ENCODE measurements at places on chromosomes 11 and 22.

GRCh38 chr11:102946237-102946636 is 9.3 kb downstream of the MMP13 start:
- DNase-seq = no peak

GRCh38 chr11:125542709-125543108 is 26.6 kb upstream of the EI24 start:
- DNase-seq = no peak

DNA sequence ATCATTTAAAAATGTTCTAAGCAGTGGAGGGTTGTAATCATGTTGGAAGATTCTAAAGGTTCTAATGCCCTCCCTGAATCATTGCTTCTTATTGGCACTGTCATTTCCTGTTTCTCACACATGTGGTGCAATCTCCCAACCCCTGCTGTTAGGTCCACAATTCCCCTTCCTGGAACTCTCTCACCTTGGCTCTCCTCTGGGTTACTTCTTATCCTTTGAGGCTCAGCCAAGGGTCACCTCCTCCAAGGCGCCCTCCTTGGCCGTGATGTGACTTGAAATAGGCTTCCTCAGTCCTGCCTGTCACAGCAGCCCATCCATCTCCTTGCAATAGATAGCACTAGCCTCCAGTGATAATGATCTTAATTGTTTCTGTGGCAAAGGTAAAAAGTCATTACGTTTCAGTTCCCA is 149.8 kb downstream of the TTC17 start:
- no peak for DNase-seq

DNA sequence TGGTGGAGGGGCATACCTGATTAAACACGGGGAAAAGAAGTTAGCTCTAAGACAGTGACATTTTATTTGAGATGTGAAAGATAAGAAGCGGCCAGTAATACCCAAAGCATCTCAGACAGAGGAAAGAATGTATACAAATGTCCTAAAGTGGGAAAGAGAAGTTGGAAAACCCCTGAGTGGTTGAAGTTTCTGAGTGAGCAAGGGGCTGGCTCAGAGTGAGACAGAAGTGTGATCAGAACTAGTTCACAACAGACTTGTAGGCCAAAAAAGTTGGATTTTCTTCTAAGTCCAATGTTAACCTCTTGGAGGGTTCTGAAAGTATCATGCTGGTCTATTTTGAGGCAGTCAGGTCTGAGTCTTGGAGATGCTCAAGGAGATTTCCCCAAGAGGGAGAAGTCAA is 608.7 kb downstream of the SOX6 start:
- DNase-seq = no peak

DNA sequence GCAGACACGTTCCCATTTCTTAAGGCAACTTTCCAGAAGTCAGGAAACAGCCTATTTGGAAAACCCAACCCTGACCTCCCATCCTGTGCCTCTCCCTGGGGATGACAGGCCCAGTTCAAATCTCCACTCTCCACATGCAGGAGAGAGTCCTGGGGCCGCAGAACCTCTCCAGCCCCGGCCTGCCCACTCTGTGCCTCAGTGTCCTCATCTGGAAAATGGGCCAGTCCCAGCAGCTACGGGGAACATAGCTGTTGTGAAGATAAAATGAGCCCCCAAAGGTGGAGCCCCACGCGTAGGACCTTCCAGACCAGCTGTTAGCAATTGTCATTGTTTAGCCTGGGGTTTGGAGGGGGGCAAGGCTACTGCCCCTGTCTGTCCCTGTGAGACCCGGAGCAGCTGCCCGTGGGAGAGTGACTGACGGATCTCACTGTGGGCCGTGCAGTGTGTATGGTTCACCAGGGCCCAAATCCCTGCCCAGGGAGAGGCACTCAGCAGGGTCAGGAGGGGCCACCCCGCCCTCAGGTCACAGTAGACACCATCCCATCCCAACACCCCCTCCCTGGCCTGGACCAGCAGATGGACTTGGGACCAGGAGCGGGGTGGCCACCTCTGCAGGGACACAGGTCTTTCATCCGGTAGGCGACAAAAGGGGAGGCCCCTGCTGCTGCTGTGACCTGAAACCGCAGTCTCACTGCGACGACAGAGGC is 145.9 kb downstream of the CTTN start:
- no peak for DNase-seq

GRCh38 chr11:83187465-83187864 is 6.0 kb upstream of the ANKRD42 start:
- no peak for DNase-seq

GRCh38 chr11:30566482-30566881 is 19.7 kb downstream of the MPPED2 start:
- DNase-seq = no peak

- no peak for DNase-seq
These were observed 163.3 kb downstream of the CASP12 start for GRCh38 chr11:104734998-104735397.

DNA sequence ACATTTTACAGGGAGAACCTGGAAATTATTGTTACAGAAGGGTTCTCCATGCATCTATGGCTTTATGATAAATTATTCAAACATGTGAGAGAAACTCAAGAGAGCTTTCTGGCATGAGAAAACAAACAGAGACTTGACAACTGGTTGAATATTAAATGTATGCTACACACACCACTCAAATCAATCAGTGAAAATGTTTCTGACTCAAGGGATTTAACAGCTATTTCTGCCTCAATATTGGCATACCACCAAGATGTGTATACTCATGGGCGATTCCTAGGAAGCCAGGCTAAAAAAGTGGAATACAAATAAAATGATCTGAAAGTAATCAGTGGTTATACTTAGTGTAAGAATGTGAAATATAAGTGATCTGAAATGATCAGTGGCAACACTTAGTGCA is 15.8 kb upstream of the OR51T1 start:
- no peak for DNase-seq

DNA sequence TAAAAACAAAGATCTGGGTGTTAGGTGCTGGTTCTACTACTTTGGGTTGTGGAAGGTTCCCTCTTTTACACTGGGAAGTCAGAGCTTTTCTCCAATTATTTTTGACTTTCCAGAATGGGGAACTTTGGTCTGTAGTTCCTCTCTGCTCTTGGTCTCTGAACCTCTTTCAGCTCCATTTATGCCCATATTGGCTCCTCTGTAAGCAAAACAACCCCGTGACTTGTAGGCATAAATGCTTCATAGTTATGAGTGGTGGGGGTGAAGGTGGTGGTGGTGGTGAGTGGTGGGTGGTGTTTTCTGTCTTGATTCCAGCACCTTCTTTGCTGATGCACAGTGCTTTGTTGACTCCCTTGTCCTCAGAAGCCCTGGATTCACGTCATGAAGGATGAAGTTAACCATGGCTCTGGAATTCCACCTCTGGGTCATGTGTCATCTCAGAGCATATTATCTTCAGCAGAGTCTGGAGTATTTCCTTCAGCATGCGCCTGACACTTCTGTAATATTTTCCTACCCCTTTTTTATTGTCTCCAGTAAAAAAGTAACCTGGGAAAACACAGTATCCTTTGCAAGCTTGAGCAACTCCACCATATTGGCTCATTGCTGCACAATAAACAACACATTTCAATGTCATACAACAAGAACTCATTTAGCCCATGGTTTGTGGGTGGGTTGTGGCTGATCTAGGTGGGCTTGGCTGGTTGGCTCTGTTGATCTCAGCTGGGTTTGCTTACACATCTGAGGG is 24.1 kb upstream of the GRK3 start:
- DNase-seq = no peak

GRCh38 chr11:33256031-33256812 is 959 bp upstream of the HIPK3 start:
- no peak for DNase-seq

- DNase-seq = no peak
These were observed 66.7 kb downstream of the BID start for GRCh38 chr22:17707526-17707925.

Data from retinal pigment epithelial cell (primary cell).